Renal cortical epithelial cell (primary cell): ENCODE measurements at places on chromosomes 12 and 14. TPM values are rescaled to one million over a fixed set of nuclear protein-coding genes. Genes with fewer than 3 reads are reported as not detected.

The HSPA2 gene
- 25.0 and 44.2 TPM in 2 replicates for total RNA-seq

GRCh38 chr12:104377514-104377812 is 73.9 kb downstream of the EID3 start:
- DNase-seq, result no peak

DNA sequence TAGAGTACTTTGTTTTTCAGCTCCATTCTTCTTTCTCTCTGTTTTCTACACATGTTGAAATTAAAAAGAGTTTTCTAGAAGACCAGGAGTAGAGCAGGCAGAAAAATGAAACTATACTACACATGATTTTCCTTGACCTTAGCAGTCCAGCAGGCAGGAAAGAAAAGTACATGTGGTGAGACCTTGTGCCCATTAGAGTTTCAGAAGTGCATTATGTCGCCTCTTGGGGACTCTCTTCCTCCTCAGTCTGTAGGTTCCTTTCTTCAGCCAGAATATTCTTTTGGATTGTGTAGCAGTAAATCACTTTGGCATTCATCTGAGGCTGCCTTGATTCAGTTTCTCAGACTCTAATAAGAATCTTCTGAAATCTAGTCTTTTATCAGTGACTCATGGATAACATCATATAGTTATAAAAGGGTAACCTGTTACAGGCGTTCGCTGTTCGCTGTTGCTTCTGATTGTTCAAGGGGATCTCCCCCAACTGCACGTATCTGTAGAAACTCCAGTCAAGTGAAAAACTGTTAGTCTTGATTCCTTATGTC is 161.8 kb downstream of the ANO4 start:
- no peak for DNase-seq

DNA sequence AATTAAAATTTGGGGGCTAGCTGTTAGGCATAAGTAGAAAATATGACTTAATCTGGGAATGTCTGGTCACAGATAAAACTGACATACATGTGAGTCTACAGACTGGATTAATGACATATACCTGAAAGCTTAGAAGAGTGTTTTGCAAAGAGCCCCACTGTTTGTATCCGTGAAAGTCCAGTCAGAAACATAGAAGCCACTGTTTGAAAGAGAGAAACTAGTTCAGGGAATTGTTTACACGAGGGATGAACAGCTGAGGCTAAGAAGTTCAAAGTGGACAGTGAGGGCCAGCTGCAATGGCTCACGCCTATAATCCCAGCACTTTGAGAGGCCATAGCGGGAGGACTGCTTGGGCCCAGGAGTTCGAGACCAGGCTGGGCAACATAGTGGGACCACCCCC is 36.2 kb upstream of the SGPP1 start:
- no peak for DNase-seq
